ENCODE measurements at places on chromosomes 16 and 17.

GRCh38 chr17:44343510-44344209 is 1.4 kb upstream of the GRN start:
- no peak for DNase-seq

DNA sequence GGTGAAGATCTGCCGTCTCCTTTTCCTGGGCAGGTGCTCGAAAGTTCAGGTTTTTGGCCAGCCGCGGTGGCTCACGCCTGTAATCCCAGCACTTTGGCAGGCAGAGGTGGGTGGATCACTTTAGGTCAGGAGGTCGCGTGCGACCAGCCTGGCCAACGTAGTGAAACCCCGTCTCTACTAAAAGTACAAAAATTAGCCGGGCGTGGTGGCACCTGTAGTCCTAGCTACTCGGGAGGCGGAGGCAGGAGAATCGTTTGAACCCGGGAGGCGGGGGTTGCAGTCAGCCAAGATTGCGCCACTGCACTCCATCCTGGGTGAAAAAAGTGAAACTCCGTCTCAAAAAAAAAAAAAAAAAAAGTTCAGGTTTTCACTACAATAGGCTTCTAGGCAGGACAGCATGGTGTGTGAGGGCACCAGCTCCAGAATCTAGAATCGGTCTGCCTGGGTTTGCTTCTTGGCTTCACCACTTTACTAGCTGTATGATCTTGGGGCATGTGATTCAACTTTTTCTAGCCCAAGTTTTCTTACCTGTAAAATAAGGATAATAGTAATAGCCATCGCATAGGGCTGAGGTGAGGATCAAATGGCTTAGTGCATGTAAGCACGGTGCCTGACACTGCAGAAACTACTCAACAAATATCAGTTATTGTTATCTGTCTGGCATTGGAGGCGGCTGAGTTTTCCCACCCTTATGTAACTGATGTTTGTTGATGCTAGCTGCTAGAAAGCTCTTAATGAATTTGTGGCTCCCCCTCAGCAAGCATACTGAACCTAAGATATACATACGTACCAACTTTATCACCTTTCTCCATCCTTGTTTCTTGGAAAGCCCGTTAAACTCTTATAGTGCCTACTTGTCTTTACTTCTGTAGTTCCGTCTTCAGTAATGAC is 1.3 kb downstream of the PSMD12 start:
- DNase-seq, result no peak

DNA sequence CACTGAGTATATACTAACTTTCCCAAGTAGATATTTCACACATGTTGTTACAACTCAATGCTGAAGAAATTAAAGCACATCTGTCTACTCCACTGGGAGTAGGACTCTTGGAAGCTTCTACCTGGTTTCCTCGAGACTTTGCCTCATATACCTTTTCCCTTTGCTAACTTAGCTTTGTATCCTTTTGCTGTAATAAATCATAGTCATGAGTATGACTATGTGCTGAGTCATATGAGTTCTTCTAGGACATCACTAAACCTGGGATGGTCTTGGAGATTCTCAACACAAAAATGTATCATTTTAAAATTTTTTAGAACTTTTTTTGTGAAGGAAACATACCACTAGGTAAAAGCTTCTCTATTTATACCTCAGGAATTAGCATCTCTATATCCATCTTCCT is 39.8 kb downstream of the ABCA5 start:
- DNase-seq, result no peak

GRCh38 chr16:61465285-61465684 is 571.0 kb downstream of the CDH8 start:
- no peak for DNase-seq

GRCh38 chr16:86022381-86022960 is 123.5 kb downstream of the IRF8 start:
- DNase-seq, result no peak

DNA sequence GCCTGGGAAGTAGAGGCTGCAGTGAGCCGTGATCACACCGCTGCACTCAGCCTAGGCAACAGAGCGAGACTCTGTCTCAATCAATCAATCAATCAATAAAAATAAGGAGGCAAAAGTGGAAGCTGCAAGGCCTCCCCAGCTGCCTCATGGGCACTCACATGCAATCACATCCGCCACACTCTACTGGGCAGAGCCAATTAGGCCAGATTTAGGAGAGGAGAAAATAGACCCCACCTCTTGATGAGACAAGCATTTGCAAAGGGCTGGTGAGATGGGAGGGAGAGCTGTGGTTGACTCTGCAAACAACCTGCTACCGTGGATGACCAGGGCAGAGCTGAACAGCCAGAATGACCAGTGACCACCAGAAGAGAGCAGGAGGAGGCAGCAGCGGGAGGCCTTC is 14.7 kb upstream of the GSG1L start:
- DNase-seq, result no peak

DNA sequence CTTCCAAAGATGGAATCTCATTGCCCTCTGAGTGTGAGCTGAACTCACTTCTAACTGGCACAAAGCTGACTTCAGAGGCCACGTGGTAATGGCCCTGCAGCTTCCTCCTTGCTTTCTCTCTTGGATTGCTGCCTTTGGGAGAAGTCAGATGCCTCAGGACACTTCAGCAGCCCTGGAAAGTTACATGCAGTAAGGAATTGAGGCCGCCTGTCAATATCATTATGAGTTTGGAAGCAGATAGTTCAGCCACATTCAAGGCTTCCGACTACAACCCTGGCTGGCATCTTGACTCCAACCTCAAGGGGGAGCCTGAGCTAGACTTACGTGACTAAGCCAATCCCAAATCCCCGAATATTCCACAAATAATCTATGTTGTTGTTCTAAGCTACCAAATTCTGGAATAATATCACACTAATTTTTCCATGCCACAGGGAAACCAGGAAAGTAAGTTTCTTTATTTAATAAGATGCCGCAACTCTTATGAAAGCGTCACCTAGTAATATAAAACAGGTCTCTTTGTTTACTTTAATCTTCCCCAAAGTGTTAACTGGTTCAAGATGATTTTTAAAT is 13.6 kb downstream of the CEP20 start:
- no peak for DNase-seq

DNA sequence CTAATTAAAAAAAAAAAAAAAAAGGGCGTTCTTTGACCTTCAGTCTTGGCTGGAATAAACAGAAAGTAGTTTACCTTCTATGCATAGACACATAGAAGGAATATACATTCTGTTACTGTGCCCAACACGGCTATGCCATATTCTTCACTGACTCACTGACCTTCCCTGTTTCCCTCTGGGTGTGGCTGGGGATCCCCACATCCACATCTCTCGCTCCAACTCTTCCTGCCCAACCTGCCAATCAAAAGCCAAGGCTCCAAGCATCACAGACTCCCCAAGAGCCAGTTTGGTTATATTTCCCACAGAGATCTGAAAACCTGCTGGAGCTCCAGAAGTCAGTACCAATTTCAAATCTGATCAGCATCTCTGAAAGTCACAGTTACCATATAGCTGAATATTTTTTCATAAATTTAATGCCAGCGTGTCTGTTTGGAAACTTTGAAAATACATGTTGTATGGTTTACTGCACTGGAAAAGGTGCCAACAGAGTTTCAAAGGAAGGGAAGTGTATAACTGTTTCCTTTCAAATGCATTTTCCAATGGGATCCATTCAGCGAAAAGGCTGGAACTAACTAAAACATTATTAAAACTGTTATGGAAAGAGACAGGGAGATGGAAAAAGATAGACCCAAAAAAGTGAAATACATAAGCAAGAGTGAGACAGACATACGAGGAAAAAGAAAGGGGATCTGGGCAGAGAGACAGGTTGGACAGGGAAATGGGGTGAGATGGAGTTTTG is 91.8 kb downstream of the SMG6 start:
- DNase-seq, result no peak
